ENCODE measurements at places on chromosomes 12 and 14. TPM values are rescaled to one million over a fixed set of nuclear protein-coding genes. Genes with fewer than 3 reads are reported as not detected.

GRCh38 chr12:119730381-119730780 lies 62.4 kb downstream of the PRKAB1 start:
- no peak for DNase-seq
- no peak overlapping the region for H3K27ac ChIP-seq
- H3K36me3 ChIP-seq = peaks cover 32% of the 10 kb centered on the region
- no peaks in the 10 kb centered on the region for H3K27me3 ChIP-seq
- no peak overlapping the region for H3K4me3 ChIP-seq

DNA sequence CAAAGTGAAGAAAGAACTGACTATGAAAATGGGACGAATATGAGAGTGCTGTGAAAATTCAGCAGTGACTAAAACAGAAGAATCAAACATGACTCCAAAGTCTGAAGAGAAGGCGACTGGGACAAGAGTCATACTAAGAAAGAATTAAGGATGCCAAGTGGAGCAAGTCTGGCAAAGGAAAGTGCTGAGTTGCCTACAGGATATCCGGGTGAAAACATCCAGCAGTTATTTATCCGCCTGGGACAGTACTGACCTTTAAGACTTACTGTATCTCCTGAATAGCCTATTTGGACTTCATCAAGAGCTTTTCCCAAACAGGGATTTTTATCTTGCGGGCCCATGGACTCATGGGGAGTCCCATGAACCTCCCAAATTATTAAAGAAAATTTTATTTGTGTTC lies 41.1 kb downstream of the KICS2 start:
- no peaks in the 10 kb centered on the region for H3K27me3 ChIP-seq
- no peak for DNase-seq
- no peak overlapping the region for H3K27ac ChIP-seq
- no peaks in the 10 kb centered on the region for H3K4me1 ChIP-seq
- no peak overlapping the region for H3K4me3 ChIP-seq

DNA sequence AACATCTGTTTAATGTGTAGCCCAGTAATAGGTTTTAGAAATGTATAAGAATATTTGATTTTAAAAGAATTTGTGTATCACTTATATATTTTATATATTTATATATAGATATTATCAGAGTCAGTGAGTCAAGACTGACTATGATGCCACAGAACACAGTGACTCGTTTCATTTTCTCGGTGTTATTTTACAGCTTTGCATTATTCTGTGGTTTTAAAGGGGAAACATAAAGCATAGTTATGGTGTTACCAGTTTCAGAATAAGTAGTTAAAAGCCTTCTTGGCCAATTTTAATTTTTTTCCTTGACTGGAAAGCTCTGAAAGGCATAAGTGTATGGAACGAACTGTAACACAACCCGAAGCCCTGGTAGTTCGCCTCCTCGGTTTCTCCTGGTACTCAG lies 91.0 kb downstream of the GRIP1 start:
- no peak overlapping the region for H3K4me3 ChIP-seq
- no peaks in the 10 kb centered on the region for H3K36me3 ChIP-seq
- no peak for DNase-seq
- no peak overlapping the region for H3K27ac ChIP-seq

DNA sequence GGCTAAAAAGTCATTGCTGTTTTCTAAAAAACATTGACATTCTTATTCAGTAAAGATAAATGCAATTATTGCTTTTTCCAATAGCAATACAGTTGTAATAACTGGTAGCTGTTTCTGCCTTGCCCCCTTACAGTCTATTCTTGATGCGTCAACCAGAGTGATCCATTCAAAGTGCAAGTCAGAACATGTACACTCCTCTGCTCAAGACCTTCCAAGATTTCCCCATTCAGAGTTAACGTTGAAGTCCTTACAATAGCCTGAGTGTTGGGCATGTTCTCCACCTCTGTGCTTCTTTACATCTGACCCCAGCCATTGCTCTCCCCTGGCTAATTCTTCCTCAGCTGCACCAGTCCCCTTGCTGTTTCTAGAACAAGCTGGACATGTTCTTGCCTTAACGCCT lies 24.3 kb downstream of the VRK1 start:
- DNase-seq = no peak
- H3K27me3 ChIP-seq = no peaks in the 10 kb centered on the region
- H3K27ac ChIP-seq = no peak overlapping the region
- H3K36me3 ChIP-seq = no peaks in the 10 kb centered on the region

DNA sequence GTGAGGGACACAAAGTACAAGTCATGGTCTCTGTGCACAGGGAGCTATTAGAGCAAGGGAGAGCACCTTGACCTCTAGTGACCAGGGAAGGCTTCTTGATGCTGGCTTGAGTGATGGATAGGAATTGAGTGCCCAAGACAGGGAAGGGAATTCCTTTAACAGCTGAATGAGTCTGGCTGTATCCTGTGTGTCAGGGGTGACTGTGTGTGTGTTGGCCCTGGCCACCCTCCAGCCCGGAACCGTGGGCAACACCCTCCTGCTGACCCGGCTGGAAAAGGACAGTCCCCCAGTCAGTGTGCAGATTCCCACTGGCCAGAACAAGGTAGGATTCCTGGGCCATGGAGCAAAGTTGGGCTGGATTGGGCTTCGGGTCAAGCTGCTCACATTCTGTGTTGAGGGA lies 5.5 kb upstream of the PFDN5 start:
- H3K27ac ChIP-seq = no peak overlapping the region
- peaks cover 63% of the 10 kb centered on the region for H3K36me3 ChIP-seq
- no peak for DNase-seq
- H3K4me3 ChIP-seq = no peak overlapping the region
- no peaks in the 10 kb centered on the region for H3K27me3 ChIP-seq
- H3K4me1 ChIP-seq = peaks cover 3% of the 10 kb centered on the region

RNF212B gene
- 0.07 TPM for polyA plus RNA-seq

MLXIP gene
- 31.9 TPM for polyA plus RNA-seq

Data from thymus (tissue), 14 donors.